ENCODE measurements at places on chromosomes 6 and 20.

GRCh38 chr6:29917857-29918256, 24.5 kb upstream of the HLA-A start:
- DNase-seq, result no peak

DNA sequence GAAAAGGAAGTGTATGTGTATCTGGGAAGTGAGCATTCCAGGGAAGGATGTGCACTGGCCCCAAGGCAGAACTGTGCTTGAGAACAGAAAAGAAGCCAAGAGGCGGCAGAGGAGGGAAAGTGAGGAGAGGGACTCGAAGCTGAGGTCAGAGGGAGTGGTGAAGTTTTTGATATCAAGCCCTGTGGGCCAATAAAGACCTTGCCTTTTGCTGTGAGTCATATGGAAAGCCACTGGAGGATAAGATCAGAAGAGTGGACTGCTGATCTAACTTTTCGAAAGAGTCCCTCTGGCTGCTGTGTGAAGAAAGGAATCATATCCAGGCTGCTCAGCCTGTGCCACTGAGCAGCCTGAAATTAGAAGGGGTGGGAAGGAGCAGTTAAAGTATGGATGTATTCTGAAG, 99.4 kb downstream of the EYA4 start:
- no peak for DNase-seq

DNA sequence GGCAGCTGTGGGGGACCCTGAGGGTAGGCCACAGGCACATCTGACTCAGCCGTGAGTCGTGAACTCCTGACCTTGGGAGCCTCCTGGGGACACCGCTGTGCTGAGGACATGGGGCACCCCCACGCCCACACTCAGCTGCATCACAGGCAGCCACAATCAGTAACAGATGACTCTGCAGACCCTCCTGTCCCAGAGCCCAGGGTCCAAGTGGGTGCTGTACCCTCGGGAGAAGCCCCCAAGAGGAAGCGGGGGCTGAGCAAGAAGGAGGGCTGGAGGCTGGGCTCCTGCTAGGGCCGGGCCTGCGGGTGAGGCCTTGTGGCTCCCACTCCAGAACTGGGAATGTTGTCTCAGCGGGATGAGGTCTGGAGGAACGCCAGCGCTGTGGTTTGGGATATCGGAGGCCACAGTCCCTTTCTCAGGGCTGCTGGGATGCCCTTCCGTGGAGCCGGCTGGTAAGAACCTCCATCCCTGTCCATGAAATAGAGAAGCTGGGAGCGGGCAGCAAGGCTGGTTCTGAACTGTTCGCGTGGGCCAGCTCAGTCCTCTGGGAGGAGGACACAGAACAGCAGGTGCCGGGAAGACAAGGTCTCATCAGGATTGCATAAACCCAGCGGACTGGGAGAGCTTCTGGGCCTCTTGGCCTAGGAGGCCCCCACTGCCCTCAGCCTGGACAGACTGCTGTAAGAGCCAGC, 3.1 kb upstream of the LAMA5 start:
- DNase-seq, result peak; percentile 94

DNA sequence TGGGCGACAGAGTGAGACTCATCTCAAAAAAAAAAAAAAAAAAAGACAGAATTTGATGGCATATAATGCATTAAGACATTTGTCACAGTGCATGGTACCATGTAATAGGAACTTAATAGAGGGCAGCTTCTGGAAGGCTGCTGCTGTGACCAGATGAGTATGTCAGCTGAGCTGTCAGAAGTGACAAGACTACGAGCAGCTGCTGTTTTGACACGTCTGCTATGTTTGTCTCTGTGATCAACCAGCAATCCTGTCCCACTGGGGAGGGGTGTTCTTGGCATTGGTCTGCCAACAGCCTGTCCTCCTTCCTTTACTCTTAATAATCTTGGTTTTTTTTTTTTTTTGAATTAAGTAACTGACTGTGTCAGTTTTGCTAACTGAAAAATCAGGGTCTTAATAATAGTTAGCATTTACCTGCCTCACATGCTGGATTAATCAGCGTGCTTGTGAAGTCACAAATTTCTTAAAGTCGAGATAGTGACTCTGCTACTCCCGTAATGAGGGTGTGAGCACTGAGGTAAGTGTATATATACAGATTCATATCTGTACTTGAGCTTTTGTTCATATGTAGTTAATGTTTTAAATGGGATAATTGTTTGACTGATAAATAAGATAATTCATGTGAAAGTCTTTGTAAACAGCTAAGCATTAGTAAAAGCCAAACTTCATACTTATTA, 152.4 kb downstream of the BMP2 start:
- no peak for DNase-seq

DNA sequence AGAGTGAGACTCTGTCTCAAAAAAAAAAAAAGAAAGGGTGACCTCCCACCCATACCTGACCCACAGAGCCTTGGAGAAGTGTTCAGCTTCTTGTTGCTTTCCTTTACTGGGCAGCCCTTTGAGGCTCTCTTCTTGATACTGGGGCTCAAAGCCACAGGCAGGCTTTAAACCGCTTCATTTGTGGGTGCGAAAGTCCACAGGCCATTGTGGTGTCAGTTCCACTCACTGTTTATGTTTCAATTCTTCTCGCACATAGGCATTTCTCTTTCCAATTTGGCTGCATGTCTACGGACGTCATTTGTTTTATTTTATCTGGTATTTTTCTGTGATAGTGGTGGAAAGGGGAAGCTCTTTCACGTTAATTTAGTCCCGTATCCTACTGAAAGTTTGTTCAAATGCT, 34.6 kb downstream of the PPARD start:
- no peak for DNase-seq

GRCh38 chr6:11804701-11805100, 26.1 kb upstream of the ADTRP start:
- DNase-seq, result no peak

DNA sequence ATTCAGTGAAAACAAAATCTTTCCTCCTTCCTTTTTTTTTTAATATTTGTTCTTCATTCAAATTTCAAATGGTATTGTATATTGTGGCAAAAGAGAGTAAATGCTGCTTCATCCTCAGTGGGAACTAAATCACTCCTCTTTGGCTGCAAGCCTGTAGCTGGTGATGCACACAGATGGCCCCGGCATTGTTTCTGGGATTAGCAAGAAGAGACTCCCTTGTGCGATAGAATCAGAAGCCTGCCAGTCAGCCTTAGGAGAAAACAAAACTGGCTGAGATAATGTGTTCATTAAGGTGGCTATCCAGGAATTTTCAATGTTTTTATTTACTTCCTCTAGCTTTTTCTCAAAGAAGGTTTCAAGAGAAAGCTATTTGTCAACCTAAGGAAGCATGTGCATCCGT, 20.7 kb upstream of the ELOVL2 start:
- DNase-seq, result no peak

DNA sequence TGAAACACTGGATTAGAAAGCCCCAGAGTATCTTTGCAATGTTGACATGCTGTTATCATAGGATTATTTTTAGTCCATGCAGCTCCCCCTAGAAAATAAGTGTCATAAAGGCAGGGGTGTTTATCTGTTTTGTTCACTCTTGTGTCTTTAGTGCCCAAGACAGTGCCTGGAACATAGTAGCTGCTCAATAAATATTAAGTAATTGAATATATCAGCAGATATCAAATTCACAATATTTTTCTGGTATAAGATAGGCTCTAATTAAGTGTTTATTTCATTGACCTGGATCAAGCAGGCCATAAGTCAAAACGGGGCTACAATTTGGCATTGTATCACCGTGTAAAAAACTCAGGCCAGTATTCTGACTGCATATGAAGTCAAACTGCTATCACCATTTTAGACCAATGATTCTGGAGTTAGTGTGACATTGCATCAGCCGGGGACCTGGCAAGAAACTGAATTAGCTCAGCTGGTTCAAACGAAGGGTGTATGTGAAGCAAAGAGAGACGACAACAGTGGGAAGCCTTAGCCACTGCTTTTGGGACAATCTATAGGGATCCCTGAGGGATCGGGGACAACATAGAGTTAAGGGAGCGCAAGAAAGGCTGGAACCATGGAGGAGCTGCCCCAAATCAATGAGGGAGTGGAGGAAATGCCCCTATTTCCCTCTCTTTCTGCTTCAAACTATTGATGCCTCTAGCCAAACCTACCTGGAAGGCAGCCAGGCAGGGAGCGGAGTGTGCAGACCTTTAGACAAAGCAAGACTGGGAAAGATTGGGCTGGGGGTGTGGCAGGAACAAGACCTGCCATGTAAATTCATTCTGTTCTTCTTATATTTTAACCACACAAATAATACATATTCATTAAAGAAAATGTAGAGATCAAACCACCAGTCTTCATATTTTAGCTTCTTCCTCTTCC, 112.2 kb downstream of the PLEKHG1 start:
- DNase-seq, result no peak

- no peak for DNase-seq
Measured at GRCh38 chr20:38651562-38651961, 50.0 kb downstream of the ARHGAP40 start.

DNA sequence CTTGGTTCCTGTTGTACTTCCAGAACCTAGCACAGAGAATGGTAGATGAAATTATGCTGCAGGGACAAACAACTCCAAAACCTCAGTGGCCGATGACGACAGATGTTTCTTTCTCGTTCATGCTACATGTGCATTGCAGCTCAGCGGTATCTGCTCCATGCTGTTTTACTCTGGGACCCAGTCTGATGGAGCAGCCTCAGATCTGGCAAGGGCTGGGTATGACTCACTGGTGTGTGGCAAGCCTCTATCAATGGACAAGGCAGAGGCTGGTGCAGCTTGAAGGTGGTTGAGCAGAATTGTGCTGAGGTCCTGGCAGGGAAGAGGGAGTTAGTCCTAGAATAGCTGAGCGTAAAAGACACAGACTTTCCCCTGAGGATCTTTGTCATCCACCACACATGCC, 10.3 kb upstream of the BLCAP start:
- DNase-seq, result no peak

- DNase-seq, result no peak
Measured at GRCh38 chr20:51628533-51629398, 86.2 kb upstream of the NFATC2 start.
